Stimulated activated CD4-positive, alpha-beta T cell treated with anti-CD3 and anti-CD28 coated beads, Interleukin-15, amount 100 ng/mL, for 1 hour (primary cell): ENCODE measurements at places on chromosomes 1 and 21.

GRCh38 chr1:50857702-50858101 lies 102.4 kb downstream of the FAF1 start:
- no peak for DNase-seq

DNA sequence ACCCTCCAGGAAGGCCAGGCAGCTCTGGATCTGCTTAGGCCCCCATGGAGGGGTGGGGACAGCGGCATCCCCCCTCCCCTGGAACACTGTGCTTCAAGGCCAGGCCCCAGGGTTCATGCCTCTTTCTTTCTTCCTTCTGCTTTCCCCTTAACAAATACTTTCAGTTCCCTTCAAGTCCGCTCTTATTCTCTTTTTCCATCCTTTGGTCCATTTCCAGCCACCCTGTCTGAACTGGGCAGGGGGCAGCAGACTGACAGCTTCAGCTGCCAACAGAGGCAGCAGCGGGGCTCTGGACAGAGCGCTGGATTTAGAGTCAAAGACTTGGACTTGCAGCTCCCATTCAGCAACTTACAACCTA lies 1.1 kb upstream of the CD244 start:
- DNase-seq = no peak

- no peak for DNase-seq
Observed at GRCh38 chr1:217342105-217342504, 288.8 kb downstream of the GPATCH2 start.

DNA sequence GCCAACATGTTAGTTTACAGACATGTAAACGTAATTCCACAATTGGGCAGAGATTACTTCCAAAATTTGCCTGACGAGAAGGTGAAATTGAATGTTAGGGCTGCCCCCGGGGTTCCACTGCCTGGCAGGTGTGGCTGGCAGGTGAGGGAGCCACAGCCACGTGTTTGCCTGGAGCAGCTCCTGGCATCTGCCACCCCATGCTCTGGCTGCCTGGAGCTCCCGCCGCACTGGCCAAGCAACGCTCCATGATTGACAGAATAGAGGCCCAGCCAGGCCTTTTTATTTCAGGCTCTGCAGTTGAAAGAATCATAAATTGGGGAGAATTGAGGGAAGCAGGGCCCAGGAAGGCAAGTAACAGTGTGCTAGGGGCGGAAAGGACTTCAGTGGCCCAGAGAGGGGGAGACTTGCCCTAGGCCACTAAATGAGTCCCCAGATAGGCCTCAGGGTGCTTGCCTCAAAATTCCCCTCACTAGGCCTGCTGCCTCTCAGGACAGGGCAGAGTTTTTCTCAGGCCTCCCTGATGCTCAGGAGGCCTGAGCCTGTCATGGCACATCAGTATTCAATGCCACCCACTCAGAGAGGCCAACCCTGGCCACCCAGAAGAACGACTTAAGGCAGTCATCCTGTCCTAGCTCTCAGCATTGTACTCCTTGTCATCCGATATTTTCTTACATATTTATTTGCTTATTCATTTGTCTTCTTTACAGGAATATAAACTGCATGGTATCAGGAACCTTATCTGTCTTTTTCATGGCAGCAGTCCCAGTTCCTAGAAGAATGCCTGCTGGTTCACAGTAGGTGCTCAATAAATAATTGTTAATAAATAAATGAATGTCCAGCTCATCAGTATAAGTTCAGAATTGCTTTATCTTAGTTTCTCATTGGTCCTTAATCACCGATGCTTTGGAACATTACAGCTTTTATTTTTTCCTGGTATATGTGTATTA lies 16.6 kb upstream of the S1PR1 start:
- no peak for DNase-seq

DNA sequence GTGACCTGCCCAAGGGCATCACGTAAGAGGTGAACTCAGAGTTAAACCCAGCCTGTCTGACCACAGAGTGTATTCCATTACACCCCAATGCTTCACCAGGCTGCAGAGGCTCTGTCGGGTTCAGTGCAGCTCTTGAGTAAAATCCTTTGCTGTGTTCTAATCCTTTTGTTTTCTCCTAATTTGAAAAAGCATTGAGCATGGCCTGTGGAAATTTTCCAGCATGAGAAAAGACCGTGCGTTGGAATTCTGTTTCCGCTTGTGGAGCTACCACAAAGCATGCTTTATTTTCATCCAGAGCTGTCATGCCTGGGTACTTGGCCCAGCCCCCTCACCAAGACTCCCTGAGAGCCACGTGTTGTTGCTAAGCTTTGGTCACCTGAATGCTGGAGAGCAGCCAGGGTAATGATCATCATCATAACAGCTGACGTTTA lies 317.6 kb downstream of the PRDM2 start:
- DNase-seq = no peak

DNA sequence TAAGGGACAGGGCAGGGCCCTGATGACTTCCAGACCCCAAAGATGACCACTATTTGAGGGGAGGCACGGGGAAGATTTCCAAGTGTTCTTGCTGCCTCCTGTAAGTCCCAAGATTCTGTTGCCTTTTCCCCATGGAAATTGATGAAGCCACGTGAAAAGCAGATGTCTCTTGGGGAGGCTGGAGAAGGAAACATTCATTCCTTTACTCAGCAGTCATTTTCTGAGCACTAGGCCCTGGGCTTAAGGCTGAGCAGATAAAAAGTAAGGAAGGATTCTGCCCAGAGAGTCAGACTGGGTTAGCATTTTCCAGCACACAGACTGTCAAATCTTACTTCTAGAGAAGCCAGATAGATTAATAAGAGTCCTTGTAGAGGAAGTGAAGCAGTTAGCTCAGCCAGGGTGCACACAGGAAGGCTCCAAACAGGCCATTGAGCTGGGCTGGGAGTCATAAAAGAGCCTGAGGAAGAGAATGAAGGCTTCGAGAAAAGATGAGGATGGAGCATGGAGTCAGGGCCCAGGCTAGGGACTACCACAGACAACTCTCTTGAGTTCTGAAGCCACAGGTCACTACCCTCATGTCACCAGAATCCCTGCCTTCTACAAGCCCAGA lies 10.1 kb downstream of the EXTL1 start:
- DNase-seq = no peak

DNA sequence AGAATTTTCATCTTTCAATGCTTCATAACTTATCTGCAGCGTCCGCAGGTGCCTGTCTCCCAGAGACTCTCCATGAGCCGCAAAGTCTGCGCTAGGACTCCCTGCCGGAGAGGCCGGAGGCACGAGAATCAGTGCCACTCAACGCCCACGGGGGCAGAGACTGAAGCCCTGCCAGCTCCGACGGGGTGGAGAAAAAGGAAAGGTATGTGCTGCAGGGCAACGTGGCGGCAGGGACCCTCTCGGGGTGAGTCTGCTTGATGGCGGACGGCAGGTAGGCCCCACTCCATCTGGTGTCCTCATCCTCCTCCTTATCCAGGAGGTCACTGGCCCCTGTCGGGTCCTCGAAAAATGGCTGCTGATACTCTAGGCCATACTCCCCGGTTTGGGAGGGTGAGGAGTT lies 21.9 kb upstream of the MRPS14 start:
- DNase-seq = no peak

- no peak for DNase-seq
Observed at GRCh38 chr1:63046539-63046938, 262.6 kb downstream of the ATG4C start.

DNA sequence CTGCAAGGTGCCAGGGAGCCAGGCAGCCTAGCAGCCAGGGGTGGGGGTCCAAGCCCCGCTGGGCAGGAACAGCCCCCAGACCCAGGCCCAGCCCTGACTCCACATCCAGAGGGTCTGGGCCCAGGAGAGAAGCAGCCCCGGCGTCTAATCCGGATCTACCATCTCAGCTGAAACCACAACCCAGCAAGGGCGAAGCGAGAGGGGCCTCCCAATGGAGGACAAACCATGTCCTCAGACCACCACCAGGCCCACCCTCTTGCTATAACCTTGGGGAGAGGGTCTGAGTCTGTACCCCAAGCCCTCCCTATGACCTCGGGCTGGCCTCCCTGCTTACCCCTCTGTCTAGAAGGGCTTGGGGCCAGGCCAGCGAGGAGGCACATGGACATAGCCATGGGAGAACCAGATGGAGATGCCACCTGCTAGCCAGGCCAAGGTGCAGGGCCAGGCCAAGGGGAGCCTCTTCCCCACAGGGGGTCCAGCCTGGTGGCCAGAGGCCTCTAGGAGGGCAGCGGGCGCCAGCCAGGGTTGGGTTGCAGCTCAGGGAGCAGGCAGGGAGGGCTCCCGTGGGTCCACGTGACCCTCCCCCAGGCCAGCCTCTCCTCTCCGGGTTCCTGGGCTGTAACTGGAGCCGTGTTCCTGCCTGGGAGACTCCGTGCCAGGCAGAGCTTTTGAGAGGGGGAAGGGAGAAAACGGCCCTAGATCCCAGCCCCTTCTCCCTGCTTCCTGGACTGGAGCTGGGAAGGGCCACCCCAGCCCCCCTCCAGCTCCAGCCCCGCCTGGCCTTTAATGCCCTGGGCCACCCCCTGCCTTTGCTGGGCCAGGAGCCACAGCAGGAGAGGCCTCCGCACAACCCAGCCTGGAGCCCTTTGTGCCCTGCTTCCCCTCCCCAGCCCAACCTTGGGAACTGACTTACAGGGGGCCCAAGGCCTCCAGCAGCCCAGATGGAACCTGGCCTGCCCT lies 2.5 kb downstream of the WNT9A start:
- no peak for DNase-seq

GRCh38 chr21:45966791-45967394 lies 14.7 kb upstream of the COL6A1 start:
- no peak for DNase-seq

- no peak for DNase-seq
Observed at GRCh38 chr1:25856856-25857255, 2.4 kb downstream of the AUNIP start.

DNA sequence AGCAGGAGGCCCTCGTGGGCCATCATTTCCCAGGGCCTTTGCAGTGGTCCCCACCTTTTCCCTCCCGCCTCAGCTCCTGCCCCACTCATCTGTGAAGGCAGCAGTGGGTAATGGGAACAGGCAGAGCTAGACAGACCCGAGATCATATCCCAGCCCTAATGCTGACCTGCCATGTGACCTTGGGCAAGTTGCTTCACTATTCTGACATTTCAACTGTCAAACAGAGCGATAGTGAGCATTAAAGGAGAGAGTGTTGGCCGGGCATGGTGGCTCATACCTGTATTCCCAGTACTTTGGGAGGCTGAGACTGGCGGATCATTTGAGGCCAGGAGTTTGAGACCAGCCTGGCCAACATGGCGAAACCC lies 51.7 kb downstream of the RPS6KA1 start:
- no peak for DNase-seq

DNA sequence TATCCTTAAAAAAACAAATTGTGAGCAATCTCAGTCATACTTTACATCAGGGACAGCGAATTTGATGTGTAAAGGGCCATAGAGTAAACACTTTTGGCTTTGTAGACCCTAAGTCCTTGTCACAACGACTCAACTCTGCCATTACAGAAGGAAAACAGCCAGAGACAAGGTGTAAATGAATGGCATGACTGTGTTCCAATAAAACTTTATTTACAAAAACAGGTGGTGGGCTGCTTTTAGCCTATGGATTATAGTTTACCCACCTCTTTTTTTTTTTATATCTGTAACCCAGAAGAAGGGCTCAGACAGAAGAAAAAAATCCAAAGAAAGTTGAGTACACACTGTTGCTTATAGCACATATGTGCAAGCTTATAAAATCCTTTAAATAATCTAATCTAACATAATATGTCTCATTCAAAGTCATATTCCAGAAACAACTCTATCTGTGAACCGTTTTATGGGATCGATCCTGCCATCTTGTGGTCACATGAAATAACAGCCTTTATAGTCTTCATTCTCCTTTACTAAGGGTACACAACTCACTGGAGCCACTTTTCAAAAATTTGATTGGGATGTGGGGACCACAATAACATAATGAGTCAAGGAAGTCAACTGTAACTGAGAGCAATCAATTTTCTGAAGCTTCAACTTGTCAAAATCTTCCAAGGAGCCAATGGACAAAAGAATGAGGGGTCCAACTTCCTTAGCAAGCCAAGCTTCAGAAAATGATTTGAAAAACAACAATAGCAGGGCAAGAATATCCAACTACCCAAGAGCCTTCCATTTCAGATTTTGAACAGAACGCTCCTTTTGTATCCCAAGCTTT lies 142.2 kb upstream of the KRTAP19-8 start:
- no peak for DNase-seq

DNA sequence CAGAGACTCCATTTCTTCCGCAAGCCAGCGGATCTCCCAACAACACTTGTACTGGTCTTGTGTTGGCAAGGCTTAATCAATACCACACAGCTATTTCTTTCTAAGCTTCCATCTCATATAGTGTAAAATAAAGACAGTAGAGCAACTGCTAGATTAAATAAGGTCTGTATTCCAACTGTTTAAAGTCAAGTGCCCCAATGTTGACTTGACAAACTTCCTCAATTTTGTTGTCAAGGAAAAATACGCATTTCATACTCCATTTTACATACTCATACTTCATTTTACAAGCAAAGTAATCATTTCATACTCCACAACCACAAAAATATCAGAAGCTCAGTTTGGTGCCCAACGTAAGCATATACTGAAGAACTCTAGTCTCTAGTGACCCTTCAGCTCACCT lies 143.0 kb downstream of the RERE start:
- DNase-seq = no peak

DNA sequence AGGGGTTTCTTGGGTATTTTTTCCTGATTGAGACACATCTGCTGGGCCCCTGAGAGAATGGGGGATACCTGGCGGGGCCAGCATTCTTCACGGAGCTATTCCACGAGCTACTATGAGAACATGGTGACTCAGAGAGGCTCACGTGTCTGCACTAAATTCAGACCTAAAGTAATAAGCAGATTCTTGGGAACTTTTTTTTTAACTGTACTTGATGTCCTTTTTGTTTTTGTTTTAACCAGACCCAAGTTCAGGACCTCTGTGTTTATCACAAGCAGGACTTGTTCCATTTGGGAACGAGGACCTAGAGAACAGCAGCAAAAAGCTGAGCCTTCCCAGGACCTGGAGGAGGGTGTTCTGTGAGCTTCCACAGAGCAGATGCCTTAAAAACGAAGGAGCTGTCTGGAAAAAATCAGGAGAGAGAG lies 44.0 kb downstream of the EVA1C start:
- no peak for DNase-seq

DNA sequence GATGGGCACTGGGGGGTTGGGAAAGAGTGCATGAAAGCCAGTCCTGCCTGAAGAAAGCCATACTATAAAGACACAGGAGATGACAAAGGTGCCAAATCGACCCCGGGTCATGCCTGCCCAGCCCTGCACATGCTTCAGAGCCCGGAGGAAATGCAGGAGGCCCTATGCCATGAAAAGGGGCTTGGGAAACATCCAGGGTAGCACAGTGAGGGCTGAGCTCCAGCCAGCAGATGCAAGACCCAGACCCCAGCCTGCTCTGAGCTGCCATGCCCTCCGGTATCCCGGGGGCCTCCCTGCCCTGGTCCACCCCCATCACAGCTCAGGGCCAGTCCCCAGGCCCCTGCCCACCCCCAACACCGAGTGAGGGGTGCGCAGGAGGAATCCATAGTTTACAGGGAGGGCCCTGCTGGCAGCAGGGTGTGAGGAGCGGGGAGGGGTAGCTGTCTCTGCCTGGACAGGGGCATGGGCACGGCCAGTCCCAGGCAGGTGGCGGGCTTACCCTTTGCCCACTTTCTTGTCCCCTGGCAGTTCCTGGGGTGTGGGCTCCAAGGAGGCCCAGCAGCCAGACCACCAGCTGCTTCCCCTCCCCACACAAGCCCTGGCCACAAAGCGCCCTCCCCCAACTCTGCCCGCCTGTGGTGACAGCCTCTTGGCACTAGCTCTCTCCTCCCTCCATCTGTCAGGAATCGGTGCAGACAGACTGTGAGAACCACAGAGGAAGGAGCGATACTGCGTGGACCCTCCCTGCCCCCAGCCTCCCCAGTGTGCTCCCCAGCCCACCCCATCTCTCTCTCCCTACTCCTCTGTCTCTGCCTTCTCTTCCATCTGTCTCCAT lies 16.8 kb downstream of the LRP8 start:
- DNase-seq = no peak
